ENCODE measurements at places on chromosomes 11 and 22.
A peak's percentile ranks its signal among the peaks of the same experiment; 100 is the strongest.

GRCh38 chr11:45037434-45038005, 86.8 kb upstream of the TP53I11 start:
- no peak for DNase-seq

DNA sequence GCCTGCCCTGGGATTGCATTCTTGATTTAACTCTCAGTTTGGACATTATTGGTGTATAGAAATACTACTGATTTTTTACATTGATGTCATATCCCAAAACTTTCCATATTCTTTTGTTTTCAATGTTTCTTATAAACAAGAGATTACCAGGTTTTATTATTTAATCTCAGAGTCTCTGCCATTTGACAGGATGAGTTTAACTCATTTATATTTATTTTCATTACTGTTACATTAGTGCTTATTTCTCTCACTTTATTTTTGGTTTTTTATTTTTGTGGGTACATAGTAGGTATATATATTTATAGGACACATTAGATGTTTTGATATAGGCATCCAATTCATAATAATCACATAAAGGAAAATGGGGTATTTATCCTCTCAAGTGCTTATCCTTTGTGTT, 9.1 kb upstream of the SCGB1D4 start:
- no peak for DNase-seq

DNA sequence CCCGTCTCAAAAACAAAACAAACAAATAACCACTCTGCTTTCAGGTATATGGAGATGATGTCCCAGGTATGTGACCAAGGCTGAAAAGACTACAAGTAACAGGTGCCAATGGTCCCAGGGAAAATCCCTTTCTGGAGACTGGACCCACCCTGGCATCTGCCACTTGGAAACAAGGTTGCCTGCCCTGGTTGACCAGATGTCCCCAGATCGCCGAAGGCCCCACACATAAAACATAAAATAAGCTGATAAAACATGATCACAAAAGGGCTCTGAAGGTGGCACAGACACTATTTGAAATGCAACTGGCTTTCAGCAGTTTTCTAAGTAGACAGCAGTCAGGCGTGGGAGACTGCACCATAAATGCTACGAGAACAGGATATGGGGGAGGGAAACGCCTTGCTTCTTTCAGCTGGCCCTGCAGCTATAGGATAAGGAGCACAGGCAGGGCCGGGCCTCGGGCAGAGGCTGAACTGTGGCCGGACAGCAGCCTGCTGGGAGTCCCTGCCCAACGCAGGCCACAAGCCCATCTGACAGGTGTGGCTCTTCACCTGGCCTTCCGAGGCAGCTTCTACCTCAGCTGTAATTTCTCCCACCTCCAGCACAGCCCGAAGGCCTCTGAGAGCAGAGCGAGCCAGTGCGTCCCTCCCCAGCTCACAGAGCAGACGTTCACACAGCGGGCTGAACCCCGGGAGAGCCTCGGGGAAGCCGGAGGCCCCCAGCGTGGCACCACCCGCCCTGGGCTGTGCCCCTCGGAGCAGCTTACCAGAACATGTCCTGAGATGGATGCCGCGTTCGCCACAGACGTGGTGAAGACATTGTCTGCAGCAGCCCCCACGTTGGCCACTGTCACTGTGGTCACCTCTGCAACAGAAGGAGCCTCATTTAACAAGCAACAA, 4.0 kb downstream of the DEAF1 start:
- DNase-seq: no peak

DNA sequence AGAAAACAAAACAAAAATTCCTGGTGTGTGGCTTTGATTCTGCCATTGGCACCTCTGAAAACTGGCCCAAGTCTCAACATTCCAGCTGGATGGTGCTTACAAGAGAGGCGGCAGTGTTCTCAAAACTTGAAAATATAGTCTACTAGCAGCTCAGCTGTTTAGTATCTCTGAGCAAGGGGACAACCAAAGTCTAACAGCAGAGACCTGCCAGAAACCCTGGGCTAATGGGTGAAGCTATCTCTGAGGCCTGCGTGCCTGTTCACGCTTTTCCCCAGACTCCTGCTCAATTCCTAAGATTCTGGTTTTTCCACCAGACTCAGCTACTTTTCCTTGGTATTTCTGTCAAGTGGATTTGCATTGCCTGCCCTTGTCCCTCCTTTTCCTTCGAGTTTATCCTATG, 17.9 kb downstream of the TMEM218 start:
- no peak for DNase-seq

- no peak for DNase-seq
These were observed 11.8 kb downstream of the SMPD1 start for GRCh38 chr11:6402061-6402470.

GRCh38 chr11:132453406-132453805, 1078.9 kb downstream of the OPCML start:
- DNase-seq: no peak

DNA sequence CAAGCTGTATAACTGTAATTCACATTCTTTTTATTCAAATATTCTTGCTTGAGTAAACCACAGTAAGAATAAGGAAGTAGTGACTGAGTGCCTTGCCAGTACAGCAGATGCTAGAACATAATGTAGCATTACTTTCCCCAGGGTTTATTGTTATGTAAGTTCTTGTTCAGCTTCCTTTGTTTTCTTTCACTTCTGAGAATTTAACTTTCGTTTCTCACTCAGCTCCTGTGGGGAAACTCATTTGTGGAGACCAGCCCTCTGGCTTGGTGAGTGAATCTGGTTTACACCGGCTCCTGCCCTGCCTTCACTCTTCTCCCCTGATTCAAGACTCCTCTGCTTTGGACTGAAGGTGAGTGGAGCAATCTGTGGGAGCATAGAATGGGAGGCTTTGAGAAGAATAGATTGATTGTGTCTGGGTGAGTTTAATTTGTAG, at the start of gene TRIM22:
Gene TRIM22 (plus strand): TSS at position 240 of the 433 bp plus-strand sequence. CDS start 6,443 bp downstream, outside the sequence.
- peak; percentile 85 for DNase-seq

All from CD4-positive, alpha-beta T cell treated with Interleukin-2 at 100 ng/mL for 4 hours (primary cell).